ENCODE measurements at places on chromosomes 1 and 21.

DNA sequence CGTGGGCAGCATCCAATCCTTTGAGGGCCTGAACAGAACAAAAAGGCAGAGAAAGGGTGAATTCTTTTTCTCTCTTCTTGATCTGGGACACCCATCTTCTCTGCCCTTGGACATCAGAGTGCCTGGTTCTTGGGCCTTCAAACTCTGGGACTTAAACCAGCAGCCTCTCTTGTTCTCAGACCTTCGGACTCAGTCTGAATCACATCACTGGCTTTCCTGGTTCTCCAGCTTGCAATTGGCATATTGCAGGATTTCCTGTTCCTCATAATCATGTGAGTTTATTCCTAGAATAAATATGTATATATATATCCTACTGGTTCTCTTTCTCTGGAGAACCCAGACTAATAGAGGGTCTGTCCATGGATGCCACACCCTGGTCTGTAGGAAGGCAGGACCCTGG is 16.3 kb upstream of the TENT5C start:
- no peak for DNase-seq

GRCh38 chr1:98045767-98046641 is 125.2 kb upstream of the DPYD start:
- DNase-seq, result peak; percentile 49

GRCh38 chr21:31262728-31263127 is 81.3 kb downstream of the TIAM1 start:
- DNase-seq, result no peak

- DNase-seq, result peak; percentile 80
Observed at GRCh38 chr1:44031252-44032169, at the start of gene SLC6A9. Gene SLC6A9, minus strand, starts transcription at chr1:44031462. Its CDS starts 7,185 bp downstream, at chr1:44024277.

DNA sequence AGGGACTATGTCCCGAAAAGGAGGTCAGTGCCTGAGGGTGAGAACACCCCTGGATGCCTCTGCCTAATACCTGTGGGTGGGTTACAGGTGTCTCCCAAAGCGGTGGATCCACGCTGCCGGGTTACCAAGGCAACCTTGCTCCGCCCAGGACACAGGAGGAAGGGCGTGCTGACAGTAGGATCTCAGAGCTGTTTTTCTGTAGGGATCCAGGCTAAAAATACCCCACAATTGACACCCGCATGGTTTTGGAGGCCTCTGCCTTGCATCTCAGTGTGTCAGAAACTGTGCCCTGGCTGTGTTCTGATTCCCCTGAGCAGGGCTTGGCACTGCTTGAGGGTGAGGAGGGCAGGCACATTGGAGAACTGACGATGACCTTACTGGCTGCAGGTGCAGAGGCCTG is 118.0 kb downstream of the IER5 start:
- no peak for DNase-seq

DNA sequence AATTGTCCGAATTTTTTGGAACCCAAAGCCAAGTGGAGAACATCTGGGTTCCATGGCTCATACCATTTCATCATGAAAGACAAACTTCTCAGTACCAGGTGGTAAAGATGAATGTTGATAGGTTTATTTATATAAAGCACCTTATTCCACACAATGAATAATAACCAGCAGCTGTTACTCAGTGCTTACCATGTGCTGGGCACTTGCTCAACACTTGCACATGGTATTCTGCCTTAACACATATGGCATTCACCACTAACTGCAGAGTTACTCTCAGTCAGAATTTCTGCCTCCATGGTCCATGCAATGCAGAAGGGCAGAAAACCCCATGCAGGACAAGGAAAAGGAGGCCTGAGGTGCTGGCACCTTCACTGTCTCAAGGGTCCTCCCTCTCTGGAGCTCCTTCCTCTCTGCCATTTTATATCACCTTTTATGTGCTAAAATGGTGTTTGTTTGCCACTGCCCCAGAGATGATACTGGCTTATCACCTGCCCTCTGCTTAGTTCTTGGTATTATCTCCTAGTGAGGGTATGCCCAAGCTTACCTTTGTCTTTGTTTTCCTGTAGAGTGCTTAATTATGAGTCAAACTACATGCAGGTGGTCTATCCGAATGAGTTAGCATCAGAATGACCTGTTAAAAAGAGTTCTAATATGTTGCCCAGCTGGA is 76.7 kb upstream of the ZNF326 start:
- DNase-seq, result no peak

GRCh38 chr1:25918615-25919014 is 12.4 kb upstream of the STMN1 start:
- no peak for DNase-seq

- DNase-seq, result no peak
Observed at GRCh38 chr1:245608271-245608670, 453.5 kb downstream of the KIF26B start.

DNA sequence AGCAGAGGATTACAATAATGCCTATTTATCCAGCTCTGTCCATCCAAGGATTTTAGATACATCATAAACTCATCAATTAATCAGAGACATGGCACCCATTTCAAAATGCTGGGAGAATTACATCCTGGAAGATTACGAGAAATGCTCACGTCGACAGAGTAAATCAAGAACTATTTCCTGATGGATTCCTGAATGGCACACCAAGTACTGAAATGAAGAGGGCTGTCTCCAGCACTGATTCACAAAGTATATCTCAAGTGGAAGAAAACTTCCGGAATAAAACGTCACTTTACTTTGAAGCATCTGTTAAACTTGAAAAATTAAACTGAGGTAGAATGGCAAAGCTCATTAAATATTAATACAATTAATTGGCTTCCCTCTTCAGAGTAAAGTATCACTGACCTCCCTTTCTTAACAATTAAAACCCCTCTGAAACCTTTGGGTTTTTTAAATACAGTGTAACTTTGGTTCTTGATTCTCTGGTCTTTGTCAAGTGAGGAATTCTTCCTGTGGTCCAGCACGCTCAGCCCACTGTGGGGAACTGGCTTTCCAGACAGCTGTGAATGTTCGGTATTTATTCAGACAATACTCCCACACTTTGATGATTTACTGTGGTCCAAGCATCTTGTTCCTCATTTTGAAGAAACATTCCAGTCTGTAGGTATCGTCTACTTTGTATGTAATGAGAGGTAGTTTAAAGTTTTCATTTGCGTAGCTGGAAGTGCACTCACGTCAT is 288.0 kb downstream of the NFIA start:
- DNase-seq, result no peak

- DNase-seq, result no peak
Observed at GRCh38 chr1:157288996-157289395, 150.8 kb upstream of the ETV3 start.

- no peak for DNase-seq
Observed at GRCh38 chr1:209544098-209544497, 39.4 kb upstream of the CAMK1G start.

GRCh38 chr1:234535763-234536515 is 57.0 kb upstream of the TARBP1 start:
- DNase-seq, result no peak

GRCh38 chr1:84598846-84599741 is 24.9 kb upstream of the CTBS start:
- no peak for DNase-seq

- peak; percentile 78 for DNase-seq
Observed at GRCh38 chr1:1432951-1433803, 2.3 kb upstream of the VWA1 start.

DNA sequence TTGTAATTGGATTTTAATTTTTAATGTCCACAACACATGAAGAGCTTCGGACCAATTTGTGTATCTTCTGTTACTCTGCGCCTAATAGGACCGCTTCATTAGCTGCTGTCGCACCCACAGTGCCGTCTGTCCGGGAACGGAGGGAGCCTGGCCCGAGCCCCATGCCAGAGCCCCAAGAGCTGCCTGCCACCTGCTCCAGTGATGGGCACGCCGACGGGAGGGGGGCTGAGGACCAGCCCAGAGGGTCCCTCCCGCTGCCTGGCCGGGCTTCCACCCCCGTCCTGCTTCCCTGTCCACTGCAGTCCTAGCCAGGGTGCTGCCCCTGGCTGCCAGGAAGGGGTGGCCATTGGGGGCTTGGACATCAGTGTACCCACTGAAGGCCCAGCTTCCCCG is 30.3 kb upstream of the PLCH2 start:
- no peak for DNase-seq

DNA sequence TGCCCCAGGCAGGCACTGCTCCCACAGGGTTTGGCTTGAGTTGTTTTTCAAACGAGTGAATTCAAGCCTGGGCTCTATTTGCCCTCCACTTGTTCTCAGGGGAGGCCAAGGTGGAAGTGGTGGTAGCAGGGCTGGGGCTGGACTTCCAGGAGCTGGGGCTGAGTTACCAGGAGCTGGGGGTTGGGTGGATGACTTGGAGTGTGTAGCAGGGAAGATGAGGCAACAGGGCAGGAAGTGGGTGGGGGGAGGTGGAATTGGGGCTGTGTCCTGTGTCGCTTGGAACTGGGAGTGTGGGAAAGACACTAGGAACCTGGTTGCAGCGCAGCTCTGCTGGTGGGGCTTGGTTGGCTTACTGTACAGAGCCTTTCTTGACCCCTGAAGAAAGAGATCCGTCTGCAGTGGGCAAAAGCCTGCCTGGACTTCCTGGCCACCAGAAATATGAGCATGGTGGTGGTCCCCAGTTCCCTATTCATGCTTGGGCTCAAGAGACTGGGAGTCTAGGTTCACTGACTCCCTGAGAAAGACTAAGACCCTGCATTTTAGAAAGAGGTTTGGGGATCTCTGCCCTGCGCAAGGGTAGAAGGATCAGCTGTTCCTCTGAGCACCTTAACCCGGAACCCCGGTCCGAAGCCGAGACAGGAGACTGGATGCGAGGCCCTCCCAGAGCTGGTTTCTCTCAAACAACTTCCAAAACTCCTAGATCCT is 3.1 kb downstream of the TFAP2E start:
- no peak for DNase-seq
